Left ventricle myocardium inferior (tissue), 1 donor: ENCODE measurements at places on chromosomes 7 and 10.

GRCh38 chr10:118586911-118587310, 8.5 kb downstream of the PRLHR start:
- no peaks in the 10 kb centered on the region for H3K4me1 ChIP-seq
- H3K4me3 ChIP-seq, result no peak overlapping the region
- DNase-seq, result no peak
- H3K27me3 ChIP-seq, result peaks cover 60% of the 10 kb centered on the region
- no peak overlapping the region for H3K27ac ChIP-seq
- no peaks in the 10 kb centered on the region for H3K36me3 ChIP-seq

GRCh38 chr7:129188372-129188891, at the start of gene SMO:
TSS of gene SMO (plus strand) at chr7:129188633. CDS start at chr7:129189152, 519 bp downstream.
- no peak within 1 kb of the TSS for H3K27ac ChIP-seq
- H3K4me3 ChIP-seq, result peak within 1 kb of the TSS; percentile 86
- peak; percentile 46 for DNase-seq
- peaks cover 21% of the 10 kb centered on the region for H3K27me3 ChIP-seq
- H3K4me1 ChIP-seq, result peaks cover 28% of the 10 kb centered on the region

DNA sequence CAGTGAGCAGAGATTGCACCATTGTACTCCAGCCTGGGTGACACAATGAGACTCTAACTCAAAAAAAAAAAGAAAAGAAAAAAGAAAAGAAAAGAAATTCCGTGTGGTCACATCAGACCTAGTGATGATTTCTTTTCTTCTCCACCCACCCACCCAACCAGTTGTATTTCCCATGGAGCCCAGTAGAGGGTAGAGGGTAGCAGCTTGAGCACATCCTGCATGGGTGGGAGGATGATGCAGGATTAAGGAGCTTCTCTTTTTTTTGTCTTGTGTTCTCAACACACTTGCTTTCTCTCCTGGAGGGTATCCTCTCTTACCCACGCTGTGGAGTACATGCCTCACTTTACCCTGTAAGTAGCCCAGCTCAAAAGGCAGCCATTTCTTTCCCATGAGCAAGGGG, 118.6 kb upstream of the CARD11 start:
- H3K27ac ChIP-seq, result no peak overlapping the region
- no peaks in the 10 kb centered on the region for H3K36me3 ChIP-seq
- H3K4me1 ChIP-seq, result peaks cover 18% of the 10 kb centered on the region
- DNase-seq, result no peak
- H3K4me3 ChIP-seq, result no peak overlapping the region

GRCh38 chr7:77687747-77688144, 8.5 kb upstream of the RSBN1L start:
- no peak overlapping the region for H3K4me3 ChIP-seq
- H3K4me1 ChIP-seq, result peaks cover 23% of the 10 kb centered on the region
- no peaks in the 10 kb centered on the region for H3K27me3 ChIP-seq

- H3K4me3 ChIP-seq, result no peak overlapping the region
- H3K27ac ChIP-seq, result peak overlapping the region; percentile 83
- peaks cover 77% of the 10 kb centered on the region for H3K4me1 ChIP-seq
- H3K27me3 ChIP-seq, result no peaks in the 10 kb centered on the region
Measured at GRCh38 chr10:102493771-102494170, 8.7 kb downstream of the ACTR1A start.

DNA sequence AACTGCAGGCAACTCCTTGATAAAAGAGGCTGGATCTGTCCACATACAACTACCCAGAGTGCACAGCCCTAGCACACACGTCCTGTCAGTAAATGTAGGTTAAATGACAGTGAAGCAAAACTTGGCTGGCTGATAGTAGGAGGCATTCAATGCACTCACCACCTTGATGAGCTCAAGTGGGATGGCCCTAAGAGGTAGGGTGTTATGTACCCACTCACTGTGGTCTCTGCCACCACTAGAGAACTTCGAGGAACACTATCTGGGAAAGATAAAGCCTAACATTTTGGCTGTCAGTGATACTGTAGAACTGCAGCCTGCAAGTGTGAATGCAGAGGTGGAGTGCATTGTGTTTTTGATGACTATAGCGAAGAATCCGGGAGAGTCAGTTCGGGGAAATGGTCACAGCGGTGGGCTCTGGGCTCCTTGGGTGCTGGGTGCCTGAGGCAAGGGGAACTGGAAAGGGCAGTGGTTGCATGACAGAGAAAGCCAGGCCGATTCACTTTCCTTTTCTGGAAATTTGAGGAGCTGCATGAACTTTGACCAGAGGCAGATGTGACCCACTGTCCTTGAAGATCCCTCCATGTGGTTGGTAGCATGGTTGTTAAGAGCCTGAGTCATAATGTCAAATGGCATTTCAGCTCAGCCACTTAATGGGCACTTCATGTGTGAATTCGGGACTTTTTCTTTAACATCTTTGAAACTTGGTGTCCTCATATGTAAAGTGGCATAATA, 93.1 kb upstream of the ZPBP start:
- no peak overlapping the region for H3K4me3 ChIP-seq
- H3K27me3 ChIP-seq, result peaks cover 44% of the 10 kb centered on the region
- no peak for DNase-seq

GRCh38 chr10:8035006-8035640, 19.4 kb upstream of the GATA3 start:
- peaks cover 46% of the 10 kb centered on the region for H3K4me1 ChIP-seq
- peaks cover 100% of the 10 kb centered on the region for H3K27me3 ChIP-seq
- peak overlapping the region; percentile 48 for H3K4me3 ChIP-seq
- DNase-seq, result no peak
- no peaks in the 10 kb centered on the region for H3K36me3 ChIP-seq
- no peak overlapping the region for H3K27ac ChIP-seq

DNA sequence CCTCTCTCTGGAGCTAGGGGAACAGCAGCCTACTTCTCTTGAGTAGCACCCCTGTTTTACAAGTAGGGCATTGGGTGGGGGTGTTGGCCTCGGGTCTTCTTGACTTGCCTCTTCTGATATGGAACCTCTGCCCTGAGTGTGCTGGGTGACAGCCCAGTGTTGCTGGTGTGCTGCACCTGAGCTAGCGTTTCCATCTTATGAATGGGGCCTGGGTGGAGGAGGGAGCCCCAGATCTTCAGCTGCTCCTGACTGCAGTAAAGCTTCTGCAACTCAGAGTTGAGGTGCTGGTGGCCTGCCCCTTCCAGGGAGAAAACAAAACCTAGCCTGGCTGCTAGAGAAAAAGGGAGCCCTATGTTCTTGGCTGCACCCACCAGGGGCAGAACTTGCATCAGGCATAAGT, 202.5 kb upstream of the SHH start:
- H3K4me3 ChIP-seq, result no peak overlapping the region
- DNase-seq, result no peak
- H3K36me3 ChIP-seq, result no peaks in the 10 kb centered on the region
- no peak overlapping the region for H3K27ac ChIP-seq

GRCh38 chr7:19982841-19983835, 209.7 kb upstream of the TMEM196 start:
- no peaks in the 10 kb centered on the region for H3K4me1 ChIP-seq
- DNase-seq, result no peak
- H3K36me3 ChIP-seq, result no peaks in the 10 kb centered on the region

DNA sequence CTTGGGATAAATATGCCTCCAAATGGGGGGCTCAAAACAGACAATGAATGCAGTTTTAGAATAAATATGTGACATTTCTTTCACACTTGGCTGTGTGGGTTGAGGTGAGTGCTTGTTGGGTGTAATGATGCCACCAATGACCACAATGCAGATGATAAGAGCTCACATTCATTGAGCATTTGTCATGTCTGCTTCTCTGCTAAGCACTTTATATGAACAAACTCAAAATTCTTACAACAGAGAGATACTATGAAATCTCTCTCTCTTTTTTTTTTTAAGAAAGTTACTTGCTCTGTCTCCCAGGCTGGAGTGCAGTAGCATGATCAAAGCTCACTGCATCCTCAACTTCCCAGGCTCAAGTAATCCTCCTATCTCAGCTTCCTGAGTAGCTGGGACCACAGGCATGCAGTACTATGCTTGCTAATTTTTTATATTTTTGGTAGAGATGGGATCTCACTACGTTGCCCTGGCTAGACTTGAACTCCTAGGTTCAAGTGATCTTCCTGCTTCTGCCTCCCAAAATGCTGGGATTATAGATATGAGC, 185.4 kb downstream of the JCAD start:
- DNase-seq, result no peak
- H3K4me1 ChIP-seq, result peaks cover 32% of the 10 kb centered on the region
- no peak overlapping the region for H3K27ac ChIP-seq
- H3K36me3 ChIP-seq, result no peaks in the 10 kb centered on the region
- H3K27me3 ChIP-seq, result no peaks in the 10 kb centered on the region

DNA sequence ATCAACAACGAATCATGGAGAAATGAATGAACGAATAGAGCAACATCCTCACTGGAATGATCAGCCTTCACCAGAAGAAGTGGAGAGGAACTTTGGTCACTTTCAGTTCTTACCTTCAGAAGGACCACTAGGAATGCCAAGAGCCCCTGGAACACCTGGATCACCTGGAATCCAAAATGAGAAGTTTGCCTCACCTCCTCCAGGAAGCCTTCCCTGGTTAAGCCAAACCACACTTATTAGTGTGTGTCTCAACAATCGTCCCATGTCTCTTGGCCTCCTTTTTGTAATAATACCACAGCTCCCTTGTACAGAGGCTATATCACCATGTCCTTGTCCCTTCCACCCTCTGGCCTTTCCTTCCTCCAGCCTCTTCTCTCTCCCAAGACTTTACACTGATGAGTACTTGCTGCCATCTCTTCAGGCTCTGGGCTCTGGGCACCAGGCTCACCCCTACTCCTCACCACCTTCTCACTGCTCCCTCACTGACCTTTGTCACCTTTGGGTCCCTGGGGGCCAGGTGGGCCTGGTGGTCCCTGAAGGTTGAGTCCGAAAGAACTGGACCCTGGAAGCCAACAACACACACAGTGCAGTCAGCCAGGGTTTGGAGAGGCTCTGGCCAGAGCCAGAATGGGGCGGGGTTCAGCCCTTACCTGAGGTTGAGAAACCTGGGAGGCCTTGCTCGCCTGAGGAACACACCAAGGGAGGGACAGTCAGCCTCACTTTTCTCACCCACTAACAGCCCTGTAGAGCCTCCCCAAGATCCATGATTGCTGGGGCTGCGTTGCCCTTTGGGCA, 46.5 kb downstream of the COL17A1 start:
- DNase-seq, result no peak
- no peak overlapping the region for H3K27ac ChIP-seq
- no peaks in the 10 kb centered on the region for H3K4me1 ChIP-seq
- no peak overlapping the region for H3K4me3 ChIP-seq
- H3K27me3 ChIP-seq, result no peaks in the 10 kb centered on the region

- H3K4me1 ChIP-seq, result no peaks in the 10 kb centered on the region
- no peaks in the 10 kb centered on the region for H3K27me3 ChIP-seq
- H3K4me3 ChIP-seq, result no peak overlapping the region
- H3K27ac ChIP-seq, result peak overlapping the region; percentile 2
Measured at GRCh38 chr10:31490858-31491504, 172.0 kb downstream of the ZEB1 start.

GRCh38 chr10:13563481-13564445, 23.0 kb upstream of the PRPF18 start:
- DNase-seq, result no peak
- H3K27me3 ChIP-seq, result peaks cover 5% of the 10 kb centered on the region
- no peaks in the 10 kb centered on the region for H3K36me3 ChIP-seq
- no peak overlapping the region for H3K27ac ChIP-seq
- no peaks in the 10 kb centered on the region for H3K4me1 ChIP-seq

DNA sequence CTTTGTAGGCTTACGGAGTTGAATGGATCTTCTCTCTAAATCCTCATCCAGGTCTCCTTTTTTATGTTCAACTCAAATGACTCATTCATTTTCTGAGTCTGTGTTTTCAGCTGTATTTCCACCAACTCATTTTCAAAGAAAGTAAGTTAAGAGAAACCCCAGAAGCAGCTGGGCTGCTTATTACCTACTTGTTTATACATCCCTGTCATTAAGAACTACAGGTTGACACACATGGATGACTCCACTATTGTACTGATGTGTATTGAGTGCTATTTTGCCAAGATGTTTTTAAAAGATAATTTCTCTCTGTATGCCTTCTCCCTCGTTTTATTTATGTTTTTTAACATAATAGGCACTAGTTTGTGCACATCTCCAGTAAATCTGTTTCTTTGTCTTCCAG, 41.9 kb downstream of the DGKI start:
- H3K4me3 ChIP-seq, result no peak overlapping the region
- no peaks in the 10 kb centered on the region for H3K27me3 ChIP-seq
- DNase-seq, result no peak
- H3K4me1 ChIP-seq, result no peaks in the 10 kb centered on the region

- no peaks in the 10 kb centered on the region for H3K27me3 ChIP-seq
- DNase-seq, result no peak
- no peaks in the 10 kb centered on the region for H3K36me3 ChIP-seq
Measured at GRCh38 chr7:14258441-14258840, 269.0 kb upstream of the ETV1 start.

GRCh38 chr7:154744256-154744860, 258.6 kb downstream of the PAXIP1 start:
- H3K27me3 ChIP-seq, result peaks cover 78% of the 10 kb centered on the region
- H3K36me3 ChIP-seq, result no peaks in the 10 kb centered on the region
- H3K4me3 ChIP-seq, result no peak overlapping the region
- no peak for DNase-seq
- H3K27ac ChIP-seq, result no peak overlapping the region

DNA sequence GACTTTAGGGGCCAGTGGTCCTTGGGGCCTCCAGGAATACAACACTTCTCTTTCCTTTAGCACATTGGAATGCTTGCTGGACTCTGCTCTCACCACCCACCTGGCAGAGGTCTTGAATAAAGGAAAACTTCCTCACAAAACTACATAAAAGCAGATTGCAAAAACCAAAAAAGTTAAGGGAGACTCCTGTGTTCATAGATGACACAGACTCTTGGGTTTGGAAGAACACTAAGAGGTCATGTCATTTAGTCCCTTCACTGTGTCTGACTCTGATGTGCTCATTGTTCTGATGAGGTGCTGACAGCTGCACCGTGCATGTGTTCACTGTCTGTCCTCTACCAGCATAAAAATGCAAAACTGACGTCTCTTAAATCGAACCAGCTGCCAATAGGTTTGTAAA, 11.4 kb downstream of the BLNK start:
- H3K27ac ChIP-seq, result no peak overlapping the region
- DNase-seq, result no peak
- no peaks in the 10 kb centered on the region for H3K36me3 ChIP-seq
- H3K4me1 ChIP-seq, result peaks cover 11% of the 10 kb centered on the region
- no peak overlapping the region for H3K4me3 ChIP-seq
- peaks cover 21% of the 10 kb centered on the region for H3K27me3 ChIP-seq

DNA sequence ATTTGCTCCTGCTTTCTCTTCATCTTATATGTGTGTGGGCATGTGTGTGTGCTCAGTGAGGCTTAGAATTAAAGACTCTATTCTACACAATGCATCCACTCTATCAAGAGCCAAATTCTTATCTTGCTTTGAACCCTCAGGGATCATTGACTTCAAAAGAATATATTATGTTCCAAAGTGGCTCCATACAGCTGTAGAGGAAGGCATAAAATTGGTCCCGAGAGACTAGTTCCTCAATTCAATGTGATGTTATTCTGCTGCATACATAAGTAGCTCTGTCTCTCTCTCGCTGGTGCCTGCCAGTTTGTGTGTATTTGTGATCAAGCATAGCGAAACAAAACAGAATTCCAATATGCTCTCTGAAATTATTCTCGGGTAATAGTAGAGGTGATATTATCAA, 997.9 kb upstream of the POT1 start:
- no peak overlapping the region for H3K4me3 ChIP-seq
- H3K36me3 ChIP-seq, result no peaks in the 10 kb centered on the region
- H3K27ac ChIP-seq, result no peak overlapping the region
- no peak for DNase-seq
